AG08396 (cell line): ENCODE measurements at places on chromosomes 5 and 9.

- no peak for DNase-seq
Observed at GRCh38 chr5:6831678-6832671, 118.7 kb downstream of the TENT4A start.

- DNase-seq, result no peak
Observed at GRCh38 chr5:179269781-179270543, 75.3 kb downstream of the ADAMTS2 start.

GRCh38 chr5:88507261-88507660 lies 238.6 kb upstream of the TMEM161B start:
- no peak for DNase-seq

- no peak for DNase-seq
Observed at GRCh38 chr5:142346706-142347105, 21.9 kb upstream of the SPRY4 start.

GRCh38 chr5:111132076-111132475 lies 39.9 kb downstream of the WDR36 start:
- DNase-seq, result no peak

DNA sequence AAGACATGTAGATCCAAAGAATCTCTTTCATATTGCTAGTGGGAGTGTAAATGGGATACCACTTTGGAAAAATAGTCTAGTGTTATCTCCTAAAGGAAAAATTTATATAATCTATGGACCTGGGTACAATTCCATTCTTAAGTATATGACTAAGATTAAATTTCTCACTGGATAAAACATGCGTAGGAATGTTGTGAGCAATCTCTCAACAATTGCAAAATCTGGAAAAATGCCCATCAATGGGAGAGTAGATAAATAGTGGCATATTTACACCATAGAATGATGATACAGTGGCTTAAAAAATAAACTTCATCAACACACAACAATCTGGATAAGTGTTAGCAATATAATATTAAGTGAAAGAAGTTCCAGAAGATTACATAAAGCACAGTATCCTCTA lies 469.5 kb downstream of the MAN2A1 start:
- DNase-seq, result no peak

GRCh38 chr5:40134883-40135520 lies 544.7 kb upstream of the PTGER4 start:
- DNase-seq, result no peak

DNA sequence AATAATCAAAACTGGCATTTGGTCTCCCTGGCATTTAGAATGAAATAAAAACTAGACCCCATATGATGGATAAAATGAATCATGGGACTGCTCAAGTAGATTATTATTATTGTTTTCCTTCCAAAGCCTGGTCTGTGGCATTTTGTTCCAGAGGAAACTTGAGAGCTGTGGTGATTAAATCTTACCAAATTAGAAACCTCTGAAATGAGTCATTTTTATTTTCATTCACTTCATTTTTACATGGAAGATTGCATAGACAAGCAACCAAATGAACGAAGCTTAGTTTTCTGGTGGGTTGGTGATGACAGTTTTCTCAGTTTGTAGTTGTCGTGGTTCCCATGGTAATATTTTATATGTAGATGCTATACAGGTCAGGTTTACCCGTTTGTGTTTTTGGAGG lies 23.4 kb downstream of the PAM start:
- DNase-seq, result peak; percentile 39

GRCh38 chr5:86797677-86798076 lies 179.9 kb downstream of the COX7C start:
- DNase-seq, result no peak

DNA sequence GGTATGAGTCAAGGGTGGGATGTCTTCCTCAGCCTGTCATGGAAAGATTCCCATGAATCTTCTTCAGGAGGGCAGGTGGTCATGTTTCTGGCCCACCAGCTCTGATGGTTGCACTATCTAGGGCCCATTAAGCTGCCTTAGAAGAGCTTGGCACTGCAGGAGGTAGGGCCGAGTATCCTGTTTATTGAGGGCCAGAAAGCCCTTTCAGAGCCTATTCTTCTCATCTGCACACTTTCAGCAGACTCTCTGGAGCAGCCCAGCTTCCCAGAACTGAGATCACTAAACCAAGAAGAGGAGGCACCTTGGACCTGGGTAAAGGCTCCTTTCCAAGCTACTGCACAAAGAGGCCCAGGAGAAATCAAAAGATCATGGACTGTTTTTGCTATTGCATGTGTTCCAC lies 146.5 kb downstream of the MTX3 start:
- no peak for DNase-seq

GRCh38 chr5:106142116-106142515 lies 1528.6 kb downstream of the EFNA5 start:
- no peak for DNase-seq

DNA sequence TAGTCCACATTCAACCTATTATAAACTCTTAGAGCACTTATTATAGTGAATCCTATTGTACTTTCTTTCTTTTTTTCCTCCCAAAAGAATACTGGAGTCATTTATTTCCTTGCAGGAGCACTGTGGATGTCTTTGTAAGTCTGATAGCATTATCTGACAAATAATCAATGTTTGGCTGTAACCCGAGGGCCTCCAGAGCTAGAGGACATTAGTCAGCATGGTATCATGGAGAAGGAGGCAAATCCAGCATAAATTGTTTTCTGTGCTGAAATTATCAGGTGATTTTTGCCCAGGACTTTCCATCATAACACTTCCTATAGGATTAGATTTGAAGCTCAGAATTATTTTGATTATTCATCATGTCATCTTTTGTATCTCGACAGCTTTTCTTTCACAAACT lies 551.0 kb downstream of the ZNF608 start:
- no peak for DNase-seq

- no peak for DNase-seq
Observed at GRCh38 chr5:156402387-156402921, 75.5 kb downstream of the SGCD start.

DNA sequence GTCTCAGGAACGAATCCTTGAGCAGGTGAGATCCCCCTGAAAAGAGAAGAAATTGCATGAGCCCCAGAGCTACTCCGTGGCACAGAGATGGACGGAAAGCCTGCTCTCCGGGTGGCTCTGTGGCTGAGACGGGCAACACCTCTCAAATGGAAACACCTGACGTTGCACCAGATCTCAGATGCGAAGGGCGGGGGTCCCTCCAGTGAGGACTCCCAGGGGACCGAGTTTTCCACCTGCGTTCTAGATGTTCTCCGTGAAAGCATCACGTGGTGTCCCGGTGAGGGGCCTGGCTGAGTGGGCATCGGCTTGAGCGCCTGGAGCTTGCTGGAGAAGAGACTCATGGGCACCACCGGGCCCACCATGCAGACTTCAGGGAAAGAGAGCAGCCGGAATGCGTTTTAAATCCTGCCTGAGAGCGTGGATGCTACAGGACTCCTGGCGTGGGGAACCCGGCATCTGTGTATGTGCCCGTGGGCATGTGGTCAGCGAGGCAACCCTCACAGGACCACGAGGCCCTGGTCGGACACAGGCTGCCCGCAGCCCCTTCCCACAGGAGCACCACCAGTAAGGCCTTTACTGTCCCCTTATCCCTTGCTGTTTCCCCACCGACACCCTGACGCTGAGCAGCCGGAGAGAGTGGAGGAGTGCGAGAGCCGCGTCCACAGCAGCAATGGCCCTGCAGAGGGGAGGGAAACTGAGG lies 378.4 kb upstream of the IRX4 start:
- DNase-seq, result no peak

- peak; percentile 30 for DNase-seq
Observed at GRCh38 chr9:69115621-69116020, 58.5 kb upstream of the TJP2 start.

GRCh38 chr9:125631391-125632085 lies 75.5 kb downstream of the MAPKAP1 start:
- peak; percentile 73 for DNase-seq

GRCh38 chr9:81086416-81086815 lies 602.9 kb downstream of the TLE1 start:
- no peak for DNase-seq

- DNase-seq, result no peak
Observed at GRCh38 chr5:135482381-135482933, 30.3 kb upstream of the TIFAB start.

DNA sequence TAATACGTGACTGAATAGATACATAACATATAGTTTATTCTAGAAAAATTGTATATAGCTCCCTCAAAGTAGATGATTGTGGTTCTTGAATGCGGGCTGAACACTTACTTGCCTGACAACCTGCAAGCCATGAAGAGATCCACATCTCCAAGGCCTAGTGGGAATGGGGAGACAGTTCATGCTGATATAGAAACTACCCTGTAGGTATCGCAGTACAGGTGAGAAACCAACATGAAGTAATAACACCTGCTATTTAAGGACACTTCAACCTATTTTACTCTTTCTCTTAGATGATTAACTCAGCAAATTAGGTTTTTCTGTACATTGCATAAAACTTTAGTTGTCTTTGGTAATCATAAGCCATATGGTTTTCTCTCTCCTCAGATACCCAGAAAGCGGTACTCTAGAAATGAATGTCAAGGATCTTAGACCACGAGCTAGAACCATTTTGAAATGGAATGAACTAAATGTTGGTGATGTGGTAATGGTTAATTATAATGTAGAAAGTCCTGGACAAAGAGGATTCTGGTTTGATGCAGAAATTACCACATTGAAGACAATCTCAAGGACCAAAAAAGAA lies 47.3 kb downstream of the UHRF2 start:
- DNase-seq, result no peak

DNA sequence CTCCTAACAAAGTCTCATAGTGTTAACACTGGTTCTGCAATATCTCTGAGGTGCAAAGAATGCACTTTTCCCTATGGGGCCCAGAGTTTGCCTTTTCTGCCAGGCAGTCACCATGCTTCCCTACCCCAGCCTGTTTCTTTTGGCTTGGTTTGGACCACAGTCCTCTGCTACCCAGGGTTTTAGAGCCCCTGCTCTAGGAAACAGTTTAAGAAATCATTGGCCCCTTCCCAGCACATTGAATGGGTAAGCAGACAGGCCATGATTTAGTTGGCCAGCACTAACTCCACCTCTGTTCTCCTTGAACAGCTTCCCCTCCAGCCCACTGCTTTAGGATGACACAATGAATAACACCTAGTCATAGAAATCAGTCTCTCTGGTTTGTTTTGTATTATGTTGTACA lies 73.2 kb downstream of the UBAP1 start:
- no peak for DNase-seq

DNA sequence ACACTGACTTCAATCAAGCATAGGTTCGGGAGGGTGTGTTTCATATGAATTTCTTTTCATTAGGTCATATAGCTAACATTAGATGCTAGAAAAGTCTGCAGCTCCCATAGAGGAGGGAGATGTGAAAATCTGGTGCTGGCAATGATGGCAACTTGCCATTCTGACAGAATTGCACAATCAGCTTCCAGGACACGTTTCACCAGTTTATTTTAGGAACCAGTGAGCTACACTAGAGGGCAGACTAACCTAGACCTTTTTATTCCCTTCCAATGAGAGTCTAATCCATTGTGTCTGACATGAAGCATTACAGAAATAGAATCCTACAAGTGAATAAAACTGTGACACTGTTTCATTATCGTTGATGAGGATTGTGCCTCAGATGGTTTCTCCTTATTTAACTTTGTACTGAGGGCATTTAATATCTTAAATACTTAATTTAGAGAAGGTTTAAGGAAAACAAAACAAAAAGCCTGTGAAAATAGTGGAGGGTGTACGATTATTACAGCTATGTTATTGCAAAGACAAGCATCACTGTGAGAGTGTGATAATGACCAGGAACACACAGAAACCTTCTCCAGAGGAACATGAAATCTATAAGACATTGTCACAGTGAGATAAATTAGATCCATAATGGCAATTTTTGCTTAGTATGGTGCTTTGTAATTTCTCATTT lies 363.3 kb upstream of the RPS23 start:
- DNase-seq, result peak; percentile 71

- DNase-seq, result no peak
Observed at GRCh38 chr5:14319102-14319501, 176.0 kb downstream of the TRIO start.

GRCh38 chr5:2256691-2257280 lies 374.1 kb upstream of the IRX4 start:
- no peak for DNase-seq

GRCh38 chr5:65290677-65291076 lies 191.0 kb downstream of the ADAMTS6 start:
- peak; percentile 2 for DNase-seq

- DNase-seq, result no peak
Observed at GRCh38 chr9:136151848-136152542, 33.3 kb upstream of the TMEM250 start.

GRCh38 chr9:89878687-89879086 lies 273.9 kb downstream of the GADD45G start:
- no peak for DNase-seq

DNA sequence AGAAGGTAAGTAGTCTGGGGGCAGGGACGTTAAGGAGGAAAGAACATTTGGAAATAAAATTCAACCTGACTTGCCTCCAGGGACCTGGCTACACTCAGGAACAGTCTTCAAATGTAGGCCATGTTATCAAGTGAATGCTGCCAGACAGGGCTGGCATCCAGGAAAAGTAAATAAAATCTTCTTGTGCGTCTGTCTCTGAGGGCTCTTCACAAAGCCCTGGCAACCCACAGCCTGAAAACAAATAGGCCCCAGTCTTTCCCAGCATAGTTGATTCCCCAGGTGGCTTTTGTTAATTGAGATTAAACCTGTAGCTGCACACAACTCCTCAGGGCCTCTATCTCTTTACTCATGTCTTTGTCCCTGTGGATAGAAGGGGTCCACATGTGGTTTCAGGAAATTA lies 55.4 kb downstream of the STK32A start:
- DNase-seq, result no peak

- DNase-seq, result no peak
Observed at GRCh38 chr9:114031948-114032840, 45.9 kb downstream of the AMBP start.

DNA sequence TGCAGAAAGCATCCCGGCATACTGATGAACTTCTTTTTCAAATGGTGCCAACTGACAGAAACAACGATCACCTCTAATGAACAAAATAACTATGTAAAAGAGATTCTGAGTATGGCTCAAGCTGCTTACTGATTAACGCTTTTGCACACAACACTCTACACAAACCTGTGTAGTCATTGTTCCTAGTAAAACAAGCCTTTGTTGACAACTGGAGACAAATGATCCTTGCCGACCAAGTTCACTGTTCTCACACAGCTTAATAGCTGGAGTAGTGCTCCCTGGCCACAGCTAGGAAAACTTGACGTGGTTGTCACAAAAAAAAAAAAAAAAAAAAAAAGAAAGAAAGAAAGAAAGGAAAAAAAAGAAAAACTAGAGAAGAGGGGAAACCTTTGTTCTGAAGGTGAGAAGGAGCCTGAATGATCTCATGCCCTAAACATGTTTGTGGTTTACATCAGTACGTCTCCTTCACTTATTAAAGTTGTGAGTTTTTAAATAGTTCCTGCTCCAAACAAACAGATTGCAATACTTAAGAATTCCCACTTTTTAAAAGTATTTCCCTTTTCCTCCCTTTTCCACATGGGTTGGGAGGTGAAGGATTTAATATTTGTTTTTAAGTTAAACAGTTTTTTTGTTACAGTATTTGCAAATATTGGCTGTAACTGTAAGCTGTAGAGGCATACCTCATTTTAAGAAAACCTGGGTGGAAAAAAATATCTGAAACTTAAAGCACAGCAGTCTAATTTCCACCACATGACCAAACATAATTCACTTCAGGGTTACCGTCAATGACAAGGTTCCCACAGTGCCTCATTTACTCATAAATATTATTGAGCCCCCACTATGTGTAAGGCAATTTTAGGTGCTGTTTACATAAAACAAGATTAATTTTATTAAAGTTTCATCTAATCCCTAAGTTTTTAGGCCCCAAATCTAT lies 63.7 kb downstream of the GLIS3 start:
- DNase-seq, result peak; percentile 30

GRCh38 chr5:66558560-66558959 lies 37.6 kb upstream of the MAST4 start:
- no peak for DNase-seq
